NCI-H2171 treated with DMSO at 0.1 percent for 48 hours (cell line): ENCODE measurements at places on chromosomes 3 and 15.

GRCh38 chr15:50075319-50075718 lies 43.7 kb downstream of the ATP8B4 start:
- no peak for DNase-seq

DNA sequence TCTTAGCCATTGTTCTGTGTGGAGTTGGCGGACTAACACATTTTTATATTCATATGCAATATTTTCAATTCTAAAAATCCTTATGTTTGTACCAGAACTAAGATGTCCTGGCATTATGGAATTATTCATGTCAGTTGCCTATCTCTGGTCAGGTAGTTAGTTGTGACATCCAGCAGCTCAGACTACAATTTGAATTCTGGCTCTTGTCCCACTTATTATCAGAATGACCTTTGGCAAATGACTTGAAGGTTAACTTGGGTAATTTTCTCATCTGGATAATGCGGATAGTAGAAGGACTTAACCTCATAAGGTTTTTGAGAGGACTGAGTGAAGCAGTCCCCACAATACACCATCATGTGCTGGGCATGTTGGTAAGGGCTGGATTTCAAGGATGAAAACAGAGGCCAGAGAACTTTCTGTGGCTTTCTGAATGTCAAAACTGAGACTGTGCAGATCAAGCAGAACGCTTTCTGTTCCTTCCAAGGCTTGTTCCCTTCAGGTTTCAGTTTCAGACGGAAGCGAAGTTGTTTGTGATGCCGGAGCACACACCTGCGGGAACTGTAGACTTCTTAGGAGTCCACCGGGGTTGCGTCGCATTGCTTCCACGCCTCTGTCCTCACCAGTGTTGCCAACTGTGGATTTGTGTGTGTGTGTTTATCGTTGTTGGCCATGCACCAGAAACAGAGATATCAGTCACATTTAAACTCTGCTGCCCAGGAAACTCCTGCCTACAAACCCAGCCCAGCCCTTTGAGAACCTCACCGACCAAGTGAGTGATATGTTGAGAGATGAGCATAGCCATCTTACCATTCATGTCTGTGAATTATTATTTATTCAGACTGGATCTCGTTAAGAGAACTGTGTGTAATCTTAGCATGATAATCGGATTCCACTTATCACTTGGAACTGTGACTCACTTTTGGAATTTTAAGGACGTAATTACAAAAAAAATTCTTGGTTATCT lies 76.0 kb downstream of the PTPRG start:
- DNase-seq, result no peak

DNA sequence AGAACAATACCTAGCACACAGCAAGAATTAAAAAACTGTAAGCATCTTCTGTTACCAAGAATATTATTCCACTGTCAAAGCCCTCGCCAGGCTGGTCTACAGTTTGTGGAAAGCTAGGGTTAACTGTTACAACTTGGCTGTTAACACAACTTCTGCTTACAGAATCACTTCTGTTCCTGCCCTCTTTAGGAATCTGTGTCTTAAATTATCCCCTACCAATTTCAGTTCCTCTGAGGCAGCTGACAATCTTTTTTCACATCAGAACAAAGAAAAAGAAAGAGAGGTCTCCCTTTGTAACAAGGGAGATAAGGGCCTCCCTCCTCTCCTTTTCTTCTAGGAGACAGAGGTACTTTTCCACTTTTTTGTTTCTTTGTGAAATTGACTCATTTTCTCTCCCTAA lies 188.9 kb downstream of the FMN1 start:
- no peak for DNase-seq

GRCh38 chr15:57824186-57824585 lies 117.7 kb downstream of the POLR2M start:
- DNase-seq, result no peak

DNA sequence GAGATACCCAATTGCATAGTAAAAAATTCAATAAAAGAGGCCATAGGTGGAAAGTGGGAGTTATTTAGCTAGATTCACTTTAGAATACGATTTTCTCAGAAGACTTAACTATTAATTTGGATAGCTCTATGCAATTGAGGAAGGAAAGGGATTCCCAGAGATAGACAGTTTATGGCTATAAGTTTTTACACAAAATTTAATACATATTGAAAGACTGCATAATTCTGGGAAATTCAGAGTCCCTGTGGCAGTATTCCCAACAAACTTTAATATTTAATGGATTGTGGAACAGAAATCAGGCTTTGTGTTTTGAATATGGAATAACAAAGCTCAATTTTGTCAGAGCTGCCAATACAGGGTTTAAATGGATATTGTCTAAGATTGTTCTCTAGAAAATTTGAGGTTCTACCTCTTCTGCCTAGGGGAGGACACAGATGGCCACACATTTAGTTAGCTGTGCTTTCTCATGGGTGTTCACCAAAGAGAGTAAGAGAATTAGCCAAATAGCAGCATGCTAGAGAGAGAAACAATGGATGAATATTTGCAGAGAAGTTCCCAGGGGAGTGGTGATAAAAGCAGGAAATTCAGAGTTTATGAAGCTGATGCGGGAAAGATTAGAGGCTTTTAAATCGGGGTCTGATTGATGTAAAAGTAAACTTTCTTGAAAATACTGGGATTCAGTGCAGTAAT lies 8.5 kb downstream of the ISL2 start:
- DNase-seq, result peak; percentile 45

DNA sequence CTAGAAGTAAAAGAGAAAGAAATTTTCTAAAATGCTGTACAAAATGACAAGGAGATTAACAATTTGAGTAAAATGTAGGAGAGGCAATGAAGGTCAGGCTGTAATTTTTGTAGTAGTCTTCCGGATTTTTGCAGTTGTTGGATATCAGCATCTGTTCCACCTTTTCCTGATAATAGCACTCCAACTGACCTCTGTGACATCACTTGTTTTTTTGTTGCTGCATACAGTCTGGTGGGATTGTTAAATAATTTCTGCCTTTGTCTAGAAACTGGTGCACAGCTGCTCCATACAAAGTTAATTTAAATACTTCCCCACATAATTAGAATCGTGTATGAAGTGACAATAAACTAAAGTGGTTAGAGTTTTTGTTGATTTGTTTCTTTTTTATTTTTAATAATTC lies 731.4 kb downstream of the PLOD2 start:
- DNase-seq, result peak; percentile 2

DNA sequence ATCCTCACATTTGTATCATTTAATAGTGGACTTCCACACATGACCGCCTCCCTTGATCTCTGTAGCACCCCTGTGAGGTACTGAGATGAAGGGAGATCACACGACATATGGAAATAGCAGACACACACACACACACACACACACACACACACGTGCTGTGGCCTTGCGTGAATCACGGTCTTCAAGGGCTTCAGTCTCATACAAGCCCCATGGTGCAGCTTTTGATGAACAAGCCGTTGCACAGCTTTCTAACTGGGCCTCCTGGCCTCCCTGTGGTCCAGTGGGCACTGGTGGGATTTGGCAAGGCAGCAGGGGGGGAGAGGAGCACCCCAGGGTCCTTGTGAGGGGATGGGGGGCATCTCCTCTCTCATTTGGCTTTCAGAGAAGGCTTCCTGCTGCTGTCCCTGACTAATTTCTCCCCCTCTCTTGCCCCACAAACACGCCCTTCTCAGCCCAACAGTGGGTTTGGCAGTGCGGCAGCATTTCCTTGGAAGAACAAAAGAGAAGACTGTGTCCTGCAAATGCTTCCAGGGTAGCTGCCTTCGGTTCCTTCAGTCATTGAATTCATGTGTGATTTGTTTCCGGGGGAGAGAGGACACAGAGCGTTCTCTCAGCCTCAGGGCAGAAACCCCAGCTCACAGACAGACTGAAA lies 98.7 kb downstream of the SMAD6 start:
- DNase-seq, result no peak

DNA sequence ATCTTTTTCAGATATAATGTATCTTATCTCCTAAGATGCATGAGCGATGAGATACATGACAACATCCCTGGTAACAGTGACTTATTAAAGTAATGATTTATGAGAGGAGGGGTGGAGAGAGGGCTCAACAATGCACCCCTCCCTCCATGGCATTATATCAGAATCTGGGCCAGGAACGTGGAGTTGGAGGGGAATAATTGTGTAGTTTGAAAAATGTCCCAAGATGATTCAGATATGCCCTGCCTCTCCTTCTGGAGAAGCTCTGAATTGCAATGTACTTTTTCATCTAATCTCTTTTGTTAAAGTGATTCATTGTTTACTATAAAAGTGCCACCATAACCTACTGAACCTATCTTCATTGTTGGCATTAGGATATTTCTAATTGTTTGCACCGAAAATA lies 86.5 kb downstream of the FRMD4B start:
- no peak for DNase-seq

DNA sequence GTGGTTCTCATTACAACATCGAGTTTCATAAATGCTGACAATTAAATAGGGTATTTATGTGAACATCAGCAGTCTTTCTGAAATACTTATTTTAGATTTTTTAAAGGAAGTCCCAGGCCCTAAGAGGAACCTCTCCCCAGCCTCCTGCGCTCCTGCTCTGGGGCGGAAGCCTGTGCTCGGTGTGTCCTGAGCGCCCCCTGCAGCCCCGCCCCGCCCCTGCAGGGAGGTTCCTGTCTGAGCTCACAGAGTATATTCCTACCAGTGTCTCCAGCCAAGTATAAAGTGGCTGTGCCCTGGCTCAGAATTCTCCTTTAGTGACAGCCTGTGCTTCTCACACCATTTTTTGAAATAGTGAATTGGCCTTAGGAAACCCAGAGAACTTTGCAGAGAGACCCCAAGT lies 567.9 kb downstream of the GOLGA6L6 start:
- DNase-seq, result no peak

GRCh38 chr3:192223815-192224214 lies 503.5 kb downstream of the FGF12 start:
- no peak for DNase-seq

DNA sequence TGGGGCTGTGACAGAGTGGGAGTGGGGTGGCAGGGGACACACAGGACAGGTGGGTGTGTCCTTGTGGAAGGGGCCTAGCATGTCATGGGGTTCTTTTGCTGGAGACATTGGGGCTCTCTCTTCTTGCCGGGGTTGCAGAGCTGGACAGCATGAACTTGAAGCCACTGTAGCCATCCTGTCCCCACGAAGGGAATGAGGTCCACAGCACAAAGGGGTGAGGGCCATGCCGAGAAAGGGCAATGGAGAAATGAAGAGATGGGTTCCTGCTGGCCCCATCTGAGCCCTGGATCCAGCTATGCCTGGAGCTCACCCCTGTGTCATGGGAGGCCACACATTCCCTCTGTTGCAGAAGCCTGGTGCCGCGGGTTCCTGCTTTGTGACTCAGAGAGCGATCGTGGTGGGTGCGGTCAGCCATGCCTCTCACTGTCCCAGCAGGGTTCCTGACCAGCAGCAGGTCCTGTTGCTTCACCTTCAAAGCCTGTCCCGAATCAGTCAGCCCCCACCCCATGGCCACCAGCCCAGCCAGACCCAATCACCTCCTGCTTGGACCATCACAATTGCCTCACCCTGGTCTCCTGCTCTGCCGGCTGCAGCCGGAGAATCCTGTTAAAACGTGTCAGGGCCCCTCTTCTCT lies 50.0 kb downstream of the DNAJB8 start:
- DNase-seq, result no peak

GRCh38 chr15:70169147-70169546 lies 71.4 kb upstream of the TLE3 start:
- DNase-seq, result no peak

GRCh38 chr15:61527836-61528580 lies 298.9 kb upstream of the RORA start:
- peak; percentile 95 for DNase-seq

DNA sequence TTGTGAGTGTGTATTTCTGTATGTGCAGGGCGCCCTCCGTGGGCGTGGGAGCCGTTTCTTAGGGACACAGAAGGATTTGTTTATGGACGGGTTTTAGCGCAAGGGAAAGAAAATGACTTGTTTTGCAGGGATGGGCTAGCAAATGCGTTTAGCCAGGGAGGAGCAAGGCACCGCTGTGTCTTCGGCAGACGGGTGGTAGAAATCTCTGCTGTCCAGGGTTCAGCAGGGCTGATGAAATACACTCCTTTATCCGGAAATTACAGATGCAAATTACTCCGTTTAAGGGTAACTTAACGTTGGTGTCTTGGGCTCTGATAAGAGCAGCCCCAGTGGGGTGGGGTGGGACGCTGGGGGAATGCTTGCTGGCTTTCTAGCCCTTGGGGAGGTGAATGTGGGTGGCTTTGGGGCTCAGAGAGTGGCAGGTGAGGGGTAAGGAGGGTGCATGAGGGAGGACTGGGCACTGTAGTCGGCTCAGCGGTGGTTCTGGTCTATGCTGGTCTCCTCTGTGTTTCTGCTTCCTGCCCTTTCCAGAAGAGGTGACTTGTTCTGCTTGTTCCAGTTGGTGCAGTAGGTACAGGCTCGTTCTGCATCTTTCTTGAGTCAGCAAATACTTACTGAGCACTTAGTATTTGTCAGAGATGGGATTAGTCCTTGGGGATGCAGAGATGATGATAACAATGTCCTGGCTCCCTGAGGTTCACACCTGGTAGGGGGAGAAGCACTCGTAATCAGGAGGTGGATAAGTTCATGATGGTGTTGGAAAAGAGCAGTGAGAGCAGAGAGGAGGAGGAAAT lies 954 bp downstream of the SV2B start:
- DNase-seq, result no peak
